ENCODE measurements at places on chromosomes 2 and 18.

- no peak for DNase-seq
These were observed 42.8 kb upstream of the MYCN start for GRCh38 chr2:15897431-15898098.

DNA sequence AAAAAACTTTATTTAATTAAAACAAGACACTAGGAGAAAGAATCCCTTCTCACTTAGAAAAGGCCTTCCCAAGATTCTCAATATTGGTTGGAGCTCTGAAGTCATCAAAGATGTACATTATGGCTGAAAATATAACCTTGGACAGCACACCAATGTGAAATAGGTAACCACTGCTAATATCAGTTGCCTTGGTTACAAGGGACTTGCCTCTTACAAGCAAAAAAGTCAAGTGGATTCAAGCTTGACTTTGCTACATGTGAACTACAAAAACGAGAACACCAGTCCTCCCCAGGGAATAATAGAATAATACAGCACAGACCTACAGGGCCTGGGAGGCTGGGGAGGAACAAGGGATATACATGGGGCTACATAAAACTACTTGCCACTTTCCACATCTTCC is 46.1 kb downstream of the NABP1 start:
- no peak for DNase-seq

GRCh38 chr2:151979694-151980093 is 119.2 kb downstream of the CACNB4 start:
- no peak for DNase-seq

GRCh38 chr2:119234021-119235019 is 10.7 kb downstream of the STEAP3 start:
- no peak for DNase-seq

- no peak for DNase-seq
These were observed 81.3 kb downstream of the STRADB start for GRCh38 chr2:201532686-201533304.
